Stimulated activated CD8-positive, alpha-beta memory T cell treated with anti-CD3 and anti-CD28 coated beads, Interleukin-7, amount 100 ng/mL, for 1 hour (primary cell): ENCODE measurements at places on chromosomes 11 and 22.

DNA sequence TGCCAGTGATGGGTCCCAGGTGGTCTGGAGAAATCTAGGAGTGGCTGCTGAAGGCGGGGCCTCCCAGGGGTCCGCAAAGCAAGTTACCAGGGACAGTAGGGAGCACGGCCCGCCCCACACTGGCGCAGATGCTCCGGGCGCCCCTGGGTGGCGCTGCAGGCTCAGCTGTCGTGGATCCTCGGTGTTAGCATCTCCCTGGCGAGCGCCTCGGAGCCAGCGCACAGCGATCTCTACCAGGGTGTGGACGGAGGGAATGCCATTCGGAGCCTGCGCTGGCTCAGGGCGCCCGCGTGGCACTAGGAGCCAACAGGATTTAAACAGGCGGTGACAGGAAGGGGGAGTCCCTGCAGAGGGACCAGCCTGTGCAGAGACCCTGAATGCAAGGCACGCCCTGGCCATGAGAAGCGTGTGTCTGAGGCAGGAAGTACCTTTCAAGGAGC is 20.2 kb downstream of the FADS3 start:
- peak; percentile 35 for DNase-seq

DNA sequence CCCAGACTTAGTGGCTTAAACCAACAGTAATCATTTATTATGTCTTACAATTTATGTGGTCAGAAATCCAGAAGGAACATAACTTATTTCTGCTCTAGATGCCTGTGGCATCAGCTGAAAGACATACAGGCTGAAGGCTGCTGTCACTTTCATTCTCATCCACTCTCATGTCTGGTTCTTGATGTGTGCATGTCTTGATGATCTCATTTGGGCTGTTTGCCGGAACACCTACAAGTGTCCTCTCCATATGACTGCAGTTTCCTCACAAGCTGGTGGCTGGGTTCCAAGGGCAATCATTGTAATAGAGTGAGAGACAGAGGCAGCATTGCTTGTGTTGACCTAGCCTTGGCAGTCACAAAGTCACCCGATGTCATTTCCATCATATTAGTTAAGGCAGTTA is 1375.9 kb upstream of the RAG2 start:
- DNase-seq: no peak

DNA sequence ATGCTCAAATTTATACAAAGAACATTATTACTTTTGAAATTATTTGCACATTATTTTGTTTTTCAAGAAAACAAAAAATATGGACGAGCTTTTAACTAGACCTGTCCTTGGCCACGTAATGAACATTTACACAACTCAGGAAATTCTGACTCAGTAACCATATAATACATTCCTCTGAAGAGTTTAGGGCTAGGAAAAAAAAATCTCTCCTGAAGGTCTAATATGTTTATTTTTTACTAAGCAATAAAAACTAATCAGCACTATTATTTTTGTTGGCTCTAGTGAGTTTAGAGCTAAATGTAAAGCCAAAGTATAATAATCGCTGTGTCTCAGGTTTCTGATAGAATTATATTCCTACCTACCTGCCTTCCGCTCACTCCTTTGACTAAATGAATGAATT is 187.5 kb downstream of the SWAP70 start:
- no peak for DNase-seq

DNA sequence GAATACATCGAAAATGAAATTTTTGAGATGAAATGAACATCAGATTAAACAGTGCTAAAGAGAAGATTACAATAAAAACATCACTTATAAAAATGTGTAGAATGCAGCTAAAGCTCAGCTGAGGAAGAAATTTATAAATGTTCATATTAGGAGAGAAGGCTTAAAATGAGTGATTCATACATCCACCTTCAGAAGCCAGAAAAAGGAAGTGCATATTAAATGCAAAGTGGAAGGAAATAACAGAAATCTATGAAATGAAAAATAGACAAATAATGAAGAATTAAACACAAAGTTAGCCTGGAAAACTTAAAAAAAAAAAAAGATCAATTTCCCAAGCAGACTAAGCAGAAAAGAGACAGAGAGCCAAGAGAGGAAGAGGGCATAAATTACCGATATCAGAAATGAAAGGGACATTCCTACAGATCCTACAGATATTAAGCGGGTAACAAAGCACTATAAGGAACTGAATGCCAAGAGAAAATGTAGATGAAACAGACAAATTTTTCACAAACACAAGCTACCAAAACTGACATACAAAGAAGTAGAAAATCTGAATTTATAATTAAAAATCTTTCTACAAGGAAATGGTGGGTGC is 7.2 kb upstream of the MOB2 start:
- DNase-seq: no peak

DNA sequence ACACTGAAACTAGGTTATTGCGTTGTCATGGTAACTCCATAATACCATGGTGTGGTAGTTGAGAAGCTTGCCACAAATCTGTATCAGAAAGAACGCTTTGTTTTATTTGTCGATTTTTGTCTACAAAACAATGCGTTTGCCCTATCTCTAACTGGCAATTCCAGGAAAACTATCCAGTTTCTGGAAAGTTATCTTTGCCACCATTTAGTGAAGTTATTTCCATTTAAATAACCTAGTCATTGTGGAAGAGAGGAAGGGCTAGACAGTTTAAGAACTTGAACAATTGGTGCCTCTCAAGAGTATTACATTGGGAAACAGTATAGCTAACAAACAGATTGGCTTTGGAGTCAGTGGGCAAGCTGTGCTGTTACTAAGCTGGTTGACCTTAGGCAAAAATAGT is 7.9 kb downstream of the HSD17B12 start:
- DNase-seq: no peak

DNA sequence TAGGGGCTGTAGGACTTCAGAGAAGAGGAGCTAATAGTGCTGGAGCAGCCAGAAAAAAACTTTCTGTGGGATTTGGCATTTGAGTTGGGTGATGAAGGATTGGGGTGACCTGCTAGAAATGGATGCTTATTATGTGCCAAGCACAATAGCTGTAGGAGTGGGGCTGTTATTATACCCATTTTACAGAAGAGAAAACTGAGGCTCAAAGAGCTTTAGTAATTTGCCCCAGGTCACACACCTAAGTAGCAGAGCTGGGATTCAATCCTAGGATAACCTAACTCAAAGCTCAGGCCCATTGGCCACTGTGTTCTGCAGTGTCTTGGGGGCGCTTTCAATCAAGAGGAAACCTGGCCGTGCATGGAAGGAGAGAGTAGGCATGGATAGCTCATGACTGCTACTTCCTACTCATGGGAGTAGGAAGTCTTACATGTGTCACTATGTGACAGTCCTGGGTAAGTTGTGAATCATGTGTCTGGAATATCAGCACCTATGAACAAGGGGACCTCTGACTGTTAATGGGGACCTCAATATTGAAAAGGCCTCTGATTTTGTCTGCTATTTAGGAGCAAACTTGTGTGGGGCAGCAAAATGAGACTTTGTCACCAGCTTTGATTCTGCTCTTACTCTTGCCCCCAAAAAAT is 6.1 kb upstream of the ELF5 start:
- DNase-seq: no peak

DNA sequence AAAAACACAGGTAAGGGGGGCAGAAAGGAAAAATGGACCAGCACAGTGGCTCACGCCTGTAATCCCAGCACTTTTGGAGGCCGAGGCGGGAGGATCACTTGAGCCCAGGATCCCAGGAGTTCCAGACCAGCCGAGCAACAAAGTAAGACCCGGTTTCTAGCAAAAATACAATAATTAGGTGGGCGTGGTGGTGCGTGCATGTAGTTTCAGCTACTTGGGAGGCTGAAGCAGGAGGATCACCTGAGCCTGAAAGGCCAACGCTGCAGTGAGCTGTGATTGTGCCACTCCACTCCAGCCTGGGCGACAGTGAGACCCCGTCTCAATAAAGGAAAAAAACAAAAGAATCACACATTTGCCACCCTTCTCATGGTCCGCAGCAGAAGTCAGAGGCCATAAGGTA is 519.4 kb downstream of the BRD1 start:
- DNase-seq: no peak

DNA sequence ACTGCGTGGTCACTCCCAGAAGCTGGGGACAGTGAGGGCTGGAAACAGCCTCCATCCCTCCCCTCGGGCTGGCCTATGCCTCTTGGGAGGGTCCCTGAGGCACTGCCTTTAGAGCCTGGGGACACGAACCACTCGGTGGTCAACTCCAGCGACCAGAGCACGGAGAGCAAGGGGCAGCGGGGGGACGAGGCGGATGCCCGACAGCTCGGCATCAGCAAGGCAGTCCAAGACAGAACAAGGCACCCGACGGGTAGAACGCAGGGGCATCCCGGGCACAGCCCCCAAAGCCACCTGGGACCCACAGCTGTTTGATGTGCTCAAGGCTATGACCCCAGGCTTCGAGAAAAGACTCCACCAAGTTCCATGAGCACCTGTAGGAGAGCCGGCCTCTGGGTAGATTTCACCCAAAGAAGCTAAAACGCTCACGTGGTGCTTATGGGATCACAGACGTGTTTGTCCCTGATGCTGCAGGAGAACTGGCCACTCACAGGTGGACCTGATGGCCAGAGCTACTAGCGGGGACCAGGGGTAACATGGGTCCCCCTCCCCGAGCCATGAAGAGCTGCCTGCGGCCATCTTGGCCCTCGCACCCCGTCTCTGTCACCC is 510 bp upstream of the LSP1 start:
- DNase-seq: no peak

GRCh38 chr11:2655834-2656622 is 43.8 kb downstream of the KCNQ1OT1 start:
- no peak for DNase-seq

DNA sequence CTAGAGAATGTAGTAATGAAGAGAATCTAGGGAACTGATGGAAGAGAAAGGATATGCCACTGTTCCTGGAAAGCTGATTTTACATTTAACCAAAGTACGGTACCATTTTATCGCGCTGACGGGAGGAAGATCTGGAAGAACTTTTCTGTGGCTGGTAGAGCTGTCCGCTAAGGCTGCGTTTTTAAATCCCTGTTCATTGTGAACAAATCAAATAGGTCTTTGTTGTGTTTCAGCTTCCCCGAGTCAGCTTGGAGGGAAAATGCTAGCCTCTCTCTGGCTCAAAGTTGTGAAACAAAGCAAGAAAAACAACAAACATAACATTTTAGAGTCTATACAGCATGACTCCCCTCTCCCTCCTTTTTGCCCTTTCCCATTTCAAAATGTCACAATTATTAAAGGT is 34.4 kb downstream of the FBXO7 start:
- DNase-seq: no peak

DNA sequence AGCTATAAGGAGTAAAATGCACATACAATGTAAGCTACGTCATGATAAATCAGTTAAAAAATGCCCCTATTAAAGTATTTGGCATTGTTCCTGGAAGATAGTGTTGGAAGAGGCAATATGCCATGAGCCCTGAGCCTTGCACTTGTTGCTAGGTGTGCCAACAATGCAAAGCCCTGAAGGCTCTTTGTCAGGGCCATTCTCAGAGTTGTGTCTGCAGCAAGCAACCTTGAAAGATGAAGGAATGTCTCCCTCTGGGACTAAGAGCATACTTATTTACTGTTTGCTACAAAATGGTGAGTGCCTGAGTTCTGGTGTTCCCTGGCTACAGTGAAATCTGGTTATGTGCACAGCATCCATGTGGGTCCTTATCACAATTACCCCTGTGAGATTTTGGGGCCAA is 322.3 kb upstream of the FAT3 start:
- no peak for DNase-seq

GRCh38 chr11:11346303-11346702 is 6.7 kb downstream of the CSNK2A3 start:
- no peak for DNase-seq

DNA sequence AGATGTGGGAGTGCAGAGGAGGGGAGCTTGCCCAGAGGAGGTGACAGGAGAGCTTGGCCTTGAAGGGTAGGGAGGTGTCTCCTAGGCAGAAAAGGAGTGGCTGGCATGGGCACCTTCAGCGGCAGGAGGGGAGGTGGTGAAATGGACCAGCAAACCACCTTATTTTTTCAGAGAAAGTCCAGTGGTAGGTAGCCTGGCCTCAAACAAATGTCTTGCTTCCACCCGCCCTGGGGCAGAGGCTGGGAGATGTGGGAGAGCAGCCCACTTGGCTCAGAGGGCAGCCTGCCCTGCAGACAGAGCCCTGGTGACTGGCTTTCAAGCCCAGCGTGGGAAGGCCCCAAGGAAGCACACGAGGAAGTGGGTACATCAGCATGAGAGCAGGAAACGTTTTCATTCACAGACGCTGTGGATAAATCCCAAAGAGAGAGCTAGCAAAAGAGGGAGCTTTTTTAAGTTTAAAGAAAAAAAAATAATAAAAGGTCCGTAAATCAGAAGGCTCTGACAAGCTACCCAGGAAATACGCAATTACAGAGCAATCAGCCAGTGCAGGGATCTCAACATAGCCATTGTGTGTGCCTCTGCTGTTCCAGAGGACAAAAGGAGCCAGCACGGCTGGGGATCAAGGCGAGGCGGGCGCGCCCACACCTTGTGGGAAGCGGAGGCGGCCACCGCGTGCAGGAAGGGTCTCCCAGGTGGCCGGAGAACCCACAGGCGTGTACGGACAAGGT is 238.7 kb upstream of the PLET1 start:
- no peak for DNase-seq

GRCh38 chr11:126452241-126453101 is 97.0 kb downstream of the ST3GAL4 start:
- no peak for DNase-seq

DNA sequence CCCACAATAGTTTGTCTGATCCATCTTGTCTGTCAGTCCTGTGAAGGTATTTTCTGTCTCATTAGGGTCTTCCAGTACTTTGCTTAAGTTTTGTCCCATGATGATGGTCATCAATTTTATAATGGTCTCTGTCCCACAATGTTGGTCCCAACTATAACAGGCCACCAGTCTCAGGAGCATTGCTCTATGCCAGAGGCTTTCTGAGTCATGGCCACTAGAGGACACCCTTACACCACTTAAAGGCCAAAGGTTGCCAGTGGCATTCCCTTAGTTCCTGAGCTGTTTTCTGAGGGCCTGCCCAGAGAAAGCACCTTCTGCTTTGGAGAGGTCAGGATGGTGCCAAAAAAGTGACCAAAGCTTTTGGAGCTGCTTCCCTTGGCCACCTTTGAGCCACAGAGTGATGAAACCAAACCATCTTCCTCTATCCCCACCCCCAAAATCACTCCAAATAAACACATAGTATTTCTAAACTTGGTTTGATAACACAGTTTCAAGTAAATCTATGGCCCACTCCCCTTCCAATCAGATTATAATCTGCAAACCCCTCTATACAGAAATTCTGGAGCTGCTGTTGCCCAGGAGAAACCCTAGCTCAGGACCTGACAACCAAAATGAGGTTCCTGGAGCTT is 19.3 kb downstream of the EIF3F start:
- DNase-seq: no peak

DNA sequence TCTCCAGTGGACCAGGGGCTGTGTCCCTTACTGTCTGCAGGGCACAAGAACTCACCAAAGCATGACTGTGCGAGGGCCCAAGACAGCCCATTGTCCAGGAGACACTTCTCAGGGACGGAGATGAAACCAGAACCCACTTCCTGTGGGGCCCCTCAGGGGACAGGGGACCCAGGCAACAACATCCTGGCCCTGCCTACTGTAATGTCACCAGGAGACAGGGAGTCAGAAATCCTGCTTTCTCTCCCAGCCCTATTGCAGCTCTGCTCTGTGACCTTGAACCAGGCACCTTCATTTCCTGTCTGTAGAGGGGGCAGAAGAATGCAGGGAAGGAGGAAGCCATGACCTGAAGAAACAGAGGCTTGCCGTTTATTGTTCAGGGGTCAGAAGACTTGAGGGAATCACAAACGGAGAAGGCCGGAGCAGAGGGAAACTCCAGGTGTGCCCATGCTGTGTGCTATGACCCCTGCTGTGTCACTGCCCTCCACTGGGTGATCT is 98.0 kb downstream of the NAT10 start:
- no peak for DNase-seq

- no peak for DNase-seq
Observed at GRCh38 chr11:103862802-103863174, 173.7 kb upstream of the DDI1 start.
